ENCODE measurements at places on chromosomes 7 and 10.

DNA sequence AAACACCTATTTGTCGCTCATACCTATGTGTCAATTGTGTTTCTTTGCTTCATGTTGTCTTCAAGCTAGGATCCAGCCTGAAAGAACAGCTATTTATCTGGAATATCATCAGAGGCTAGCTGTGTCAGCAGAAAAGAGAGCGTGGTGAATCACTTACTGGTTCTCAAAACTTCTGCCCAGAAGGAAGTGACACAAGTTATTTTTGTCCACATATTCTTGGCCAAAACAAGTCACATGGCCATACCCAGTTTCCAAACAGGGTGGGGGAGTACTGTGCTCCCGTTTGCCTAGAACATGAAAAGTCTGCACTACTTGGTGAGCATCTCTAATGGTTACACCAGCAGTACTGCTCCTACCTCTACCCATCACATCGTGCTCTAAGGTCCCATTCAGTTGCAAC, 160.9 kb upstream of the CSTF2T start:
- no peak for DNase-seq

- no peak for DNase-seq
These were observed 35.1 kb upstream of the COBL start for GRCh38 chr7:51351661-51352060.

DNA sequence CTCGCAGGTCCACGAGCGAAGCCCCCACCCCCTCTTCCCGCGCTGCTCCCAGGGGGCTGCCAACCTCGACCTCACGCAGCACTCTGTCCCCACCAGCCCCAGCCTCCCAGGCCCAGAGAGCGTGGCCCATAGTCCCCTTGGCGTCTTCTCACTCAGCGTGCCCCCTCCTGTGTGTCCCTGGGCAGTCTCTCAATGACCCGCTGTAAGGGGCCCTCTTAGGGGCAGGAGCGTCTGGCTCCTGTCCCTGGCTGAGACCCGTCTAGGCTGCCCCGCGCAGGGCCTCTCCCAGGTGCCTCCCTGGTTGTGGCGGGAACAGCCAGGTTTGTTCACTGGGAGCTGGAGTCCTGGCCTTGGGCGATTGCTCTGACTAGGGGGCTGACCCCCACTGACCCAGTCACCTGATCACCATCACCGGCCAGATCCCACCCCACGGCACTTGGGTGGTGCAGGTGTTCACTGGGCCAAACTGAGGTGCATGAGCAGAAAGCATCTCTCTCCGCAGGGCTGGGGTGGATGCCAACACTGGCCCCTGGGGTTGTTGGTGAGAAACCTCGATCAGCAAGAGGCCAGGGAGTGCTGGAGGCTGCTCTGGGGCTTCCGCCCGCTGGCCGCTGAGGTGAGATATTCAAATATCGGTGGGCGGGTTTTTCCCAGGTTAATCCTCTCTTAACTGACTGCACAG, 12.6 kb upstream of the WDFY4 start:
- DNase-seq, result no peak

GRCh38 chr7:70640266-70640833, 491.6 kb upstream of the GALNT17 start:
- no peak for DNase-seq

DNA sequence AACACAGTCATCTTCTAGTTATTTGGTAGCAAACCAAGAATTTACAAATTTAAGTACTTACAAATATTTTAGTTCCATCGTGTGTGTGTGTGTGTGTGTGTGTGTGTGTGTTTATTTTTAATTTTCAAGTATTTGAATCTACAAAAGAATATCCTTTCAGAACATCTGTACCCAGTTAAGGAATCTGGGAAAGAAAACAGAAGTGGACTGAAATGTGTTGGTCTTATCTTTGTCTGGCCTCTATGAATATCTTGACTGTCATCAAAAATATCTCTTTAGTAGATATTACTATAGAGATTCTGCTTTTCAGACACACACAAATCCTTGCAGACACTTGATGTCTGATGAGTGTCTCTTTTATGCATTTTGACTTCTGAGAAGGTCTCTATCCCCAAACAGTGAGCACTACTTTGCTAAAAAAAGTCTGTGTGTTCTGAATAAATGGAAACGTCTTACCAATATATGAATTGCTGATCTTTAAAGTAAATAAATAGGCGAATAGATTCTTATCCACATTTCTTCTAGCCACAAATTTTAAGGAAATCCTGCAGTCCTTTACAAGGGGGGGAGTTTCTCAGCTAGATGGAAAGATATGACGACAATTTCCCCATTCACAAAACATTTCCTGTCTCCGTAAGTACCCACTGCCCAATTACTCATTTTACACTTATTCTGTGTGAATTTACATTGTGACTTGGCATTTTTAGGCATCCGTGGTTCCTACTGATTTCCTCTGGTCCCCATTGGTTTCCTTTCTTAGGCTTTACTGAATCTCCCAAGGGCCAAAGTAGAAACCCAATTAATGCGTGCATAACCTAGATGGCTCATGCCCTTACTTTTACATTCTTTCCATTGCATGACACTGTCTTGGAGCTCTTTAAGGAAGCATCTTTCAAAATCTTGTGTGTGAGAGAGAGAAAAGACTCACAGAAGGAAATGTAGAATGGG, 36.0 kb downstream of the NRCAM start:
- no peak for DNase-seq

GRCh38 chr10:5551531-5552375, 27.0 kb downstream of the CALML3 start:
- no peak for DNase-seq

DNA sequence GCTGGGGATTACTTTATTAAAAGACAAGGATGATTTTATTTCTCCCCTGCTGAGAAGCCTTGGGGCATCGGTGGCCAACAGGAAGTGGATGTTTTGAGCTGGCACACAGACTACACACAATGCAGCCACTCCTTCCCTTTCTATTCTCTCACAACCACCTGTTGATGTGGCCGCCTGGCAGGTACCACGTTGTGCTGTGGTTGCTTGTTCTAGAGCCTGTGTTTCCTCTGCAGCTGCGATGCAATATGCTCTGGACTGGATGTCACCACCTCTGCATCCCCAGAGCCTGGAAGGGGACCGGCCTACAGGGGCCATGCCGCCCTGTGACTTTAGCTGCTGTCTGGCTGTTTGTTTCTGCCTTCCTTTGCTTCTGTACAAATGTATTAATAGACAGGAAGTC, 195.7 kb upstream of the CELF2 start:
- DNase-seq, result no peak

- no peak for DNase-seq
These were observed 184.0 kb upstream of the INHBA start for GRCh38 chr7:41886901-41887311.

DNA sequence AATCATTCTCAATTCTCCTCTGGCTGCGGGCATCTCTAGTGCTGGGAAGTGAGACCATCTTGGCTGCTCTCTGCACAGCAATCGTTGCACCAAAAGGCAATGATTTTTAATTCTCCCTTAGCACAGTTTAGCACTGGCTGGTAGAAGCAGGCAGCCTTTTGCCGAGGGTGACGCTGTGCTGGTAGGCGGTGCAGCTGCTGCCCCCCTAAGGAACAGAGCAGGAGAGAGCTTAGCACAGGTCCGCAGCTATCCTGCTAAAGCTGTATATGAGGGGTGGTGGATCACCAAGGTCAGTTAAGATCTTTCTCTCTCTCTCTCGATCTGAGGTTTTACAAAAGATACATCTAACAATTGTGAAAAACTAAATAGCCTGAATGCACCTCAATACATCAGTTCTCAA, 390.1 kb downstream of the GATA3 start:
- DNase-seq, result no peak

DNA sequence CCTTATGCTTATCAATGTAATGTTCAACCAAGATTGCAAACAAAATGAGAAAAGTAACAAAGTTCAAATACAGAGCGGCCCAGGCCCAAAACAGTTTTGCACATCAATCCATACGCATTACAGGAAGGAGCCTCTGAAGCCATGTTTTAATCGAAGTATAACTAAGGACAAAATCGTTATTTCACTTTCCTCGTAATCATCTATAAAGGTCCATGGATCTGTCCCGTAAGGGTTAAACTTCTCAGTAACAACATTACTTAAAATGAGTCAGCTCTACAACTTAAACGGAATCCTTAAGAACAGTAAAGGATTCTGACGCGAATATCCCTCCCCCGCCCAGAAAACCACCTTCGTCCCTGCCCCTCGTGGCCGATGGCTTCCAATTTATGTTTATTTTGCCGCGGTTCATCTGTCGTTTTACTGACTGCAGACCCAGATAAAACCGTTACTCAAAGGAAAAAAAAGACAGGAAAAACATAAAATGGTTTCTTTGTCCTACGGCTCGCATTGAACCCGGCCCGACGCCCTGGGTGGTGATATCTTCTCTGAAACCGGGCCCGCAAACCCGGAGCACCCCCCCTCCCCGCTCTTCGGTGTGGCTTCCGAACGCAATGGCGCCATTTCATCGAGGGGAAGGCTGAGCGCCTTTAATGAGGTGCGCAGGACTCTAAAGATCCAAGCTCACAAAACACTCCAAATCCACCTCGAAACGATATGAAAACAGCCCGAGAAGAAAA, 1.1 kb downstream of the HNRNPA2B1 start:
- peak; percentile 61 for DNase-seq

DNA sequence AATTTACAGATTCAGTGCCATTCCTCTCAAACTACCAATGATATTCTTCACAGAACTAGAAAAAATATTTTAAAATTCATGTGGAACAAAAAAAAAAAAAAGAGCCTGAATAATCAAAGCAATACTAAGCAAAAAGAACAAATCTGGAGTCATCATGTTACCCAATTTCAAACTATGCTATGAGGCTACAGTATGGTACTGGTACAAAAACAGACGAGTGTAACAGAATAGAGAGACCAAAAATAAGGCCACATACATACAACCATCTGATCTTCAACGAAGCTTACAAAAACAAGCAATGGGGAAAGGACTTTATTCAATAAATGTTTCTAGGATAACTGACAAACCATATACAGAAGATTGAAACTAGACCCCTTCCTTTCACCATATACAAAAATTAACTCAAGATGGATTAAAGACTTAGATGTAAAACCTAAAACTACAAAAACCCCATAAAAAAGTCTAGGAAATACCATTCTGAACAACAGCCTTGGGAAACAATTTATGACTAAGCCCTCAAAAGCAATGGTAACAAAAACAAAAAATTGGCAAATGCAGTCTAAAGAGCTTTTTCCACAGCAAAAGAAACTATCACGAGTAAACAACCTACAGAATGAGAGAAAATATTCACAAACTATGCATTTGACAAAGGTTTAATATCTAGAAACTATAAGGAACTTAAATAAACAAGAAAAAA, 207.7 kb downstream of the PTN start:
- no peak for DNase-seq

Measured in NCI-H748 treated with DMSO at 0.1 percent for 48 hours (cell line).